MCF 10A (cell line): ENCODE measurements at places on chromosomes 3 and 15. TPM values are rescaled to one million over a fixed set of nuclear protein-coding genes. Genes with fewer than 3 reads are reported as not detected.

GRCh38 chr3:4994823-4995499 is 15.7 kb downstream of the BHLHE40 start:
- DNase-seq: peak; percentile 98
- peak overlapping the region; percentile 89 for H3K27ac ChIP-seq
- H3K27me3 ChIP-seq: no peaks in the 10 kb centered on the region
- H3K4me3 ChIP-seq: no peak overlapping the region
- no peaks in the 10 kb centered on the region for H3K36me3 ChIP-seq

GRCh38 chr3:158402590-158402989 is 168.4 kb upstream of the MLF1 start:
- H3K27me3 ChIP-seq: no peaks in the 10 kb centered on the region
- H3K4me3 ChIP-seq: no peak overlapping the region
- H3K4me1 ChIP-seq: peaks cover 6% of the 10 kb centered on the region
- no peak for DNase-seq
- no peaks in the 10 kb centered on the region for H3K36me3 ChIP-seq

- no peak overlapping the region for H3K4me3 ChIP-seq
- no peak overlapping the region for H3K27ac ChIP-seq
- no peaks in the 10 kb centered on the region for H3K4me1 ChIP-seq
- peak; percentile 37 for DNase-seq
Observed at GRCh38 chr3:146037697-146038096, 123.3 kb downstream of the PLOD2 start.

GRCh38 chr15:101031213-101031612 is 112.1 kb downstream of the LRRK1 start:
- no peak overlapping the region for H3K27ac ChIP-seq
- H3K36me3 ChIP-seq: peaks cover 25% of the 10 kb centered on the region
- no peaks in the 10 kb centered on the region for H3K27me3 ChIP-seq
- peaks cover 6% of the 10 kb centered on the region for H3K4me1 ChIP-seq

GRCh38 chr3:49997862-49998261 is 57.9 kb downstream of the RBM6 start:
- H3K27ac ChIP-seq: no peak overlapping the region
- DNase-seq: no peak
- H3K36me3 ChIP-seq: peaks cover 52% of the 10 kb centered on the region

GRCh38 chr3:50365080-50365841 is 5.9 kb upstream of the TMEM115 start:
- peak overlapping the region; percentile 67 for H3K4me3 ChIP-seq
- H3K36me3 ChIP-seq: no peaks in the 10 kb centered on the region
- DNase-seq: peak; percentile 84
- H3K27ac ChIP-seq: peak overlapping the region; percentile 57
- H3K4me1 ChIP-seq: no peaks in the 10 kb centered on the region
- H3K27me3 ChIP-seq: no peaks in the 10 kb centered on the region

- H3K27me3 ChIP-seq: peaks cover 82% of the 10 kb centered on the region
- no peaks in the 10 kb centered on the region for H3K36me3 ChIP-seq
- no peak overlapping the region for H3K4me3 ChIP-seq
- H3K4me1 ChIP-seq: no peaks in the 10 kb centered on the region
- no peak for DNase-seq
Observed at GRCh38 chr3:16936233-16936632, 51.5 kb downstream of the PLCL2 start.

GRCh38 chr15:83716605-83717004 is 62.7 kb downstream of the ADAMTSL3 start:
- H3K36me3 ChIP-seq: no peaks in the 10 kb centered on the region
- H3K27ac ChIP-seq: no peak overlapping the region
- no peaks in the 10 kb centered on the region for H3K27me3 ChIP-seq
- no peak overlapping the region for H3K4me3 ChIP-seq

DNA sequence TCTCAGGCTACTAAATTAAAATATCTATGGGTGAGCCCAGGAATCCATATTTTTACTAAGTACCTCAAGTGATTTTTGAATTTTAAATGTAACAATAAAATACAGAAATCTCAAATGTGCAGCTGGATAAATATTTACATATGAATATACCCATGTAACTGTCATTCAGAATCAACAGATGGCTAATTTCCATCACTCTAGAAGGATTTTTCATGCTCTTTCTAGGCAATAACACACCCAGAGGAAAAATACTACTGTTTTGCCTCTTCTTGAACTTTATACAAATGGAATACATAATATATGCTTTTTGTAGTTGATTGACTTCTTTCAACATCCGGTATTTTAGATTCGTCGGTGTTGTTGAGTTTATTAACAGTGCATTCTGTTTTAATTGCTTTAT is 601.3 kb upstream of the NECTIN3 start:
- H3K27me3 ChIP-seq: no peaks in the 10 kb centered on the region
- H3K4me3 ChIP-seq: no peak overlapping the region
- no peaks in the 10 kb centered on the region for H3K4me1 ChIP-seq
- no peak overlapping the region for H3K27ac ChIP-seq
- no peaks in the 10 kb centered on the region for H3K36me3 ChIP-seq

- peaks cover 30% of the 10 kb centered on the region for H3K4me1 ChIP-seq
- peak; percentile 95 for DNase-seq
- H3K4me3 ChIP-seq: peak within 1 kb of the TSS; percentile 92
- H3K27ac ChIP-seq: peak within 1 kb of the TSS; percentile 81
Observed at GRCh38 chr15:82540055-82540983, at the start of gene RPS17. Gene RPS17, minus strand, starts transcription at chr15:82540457. Its CDS starts 29 bp downstream, at chr15:82540428.

DNA sequence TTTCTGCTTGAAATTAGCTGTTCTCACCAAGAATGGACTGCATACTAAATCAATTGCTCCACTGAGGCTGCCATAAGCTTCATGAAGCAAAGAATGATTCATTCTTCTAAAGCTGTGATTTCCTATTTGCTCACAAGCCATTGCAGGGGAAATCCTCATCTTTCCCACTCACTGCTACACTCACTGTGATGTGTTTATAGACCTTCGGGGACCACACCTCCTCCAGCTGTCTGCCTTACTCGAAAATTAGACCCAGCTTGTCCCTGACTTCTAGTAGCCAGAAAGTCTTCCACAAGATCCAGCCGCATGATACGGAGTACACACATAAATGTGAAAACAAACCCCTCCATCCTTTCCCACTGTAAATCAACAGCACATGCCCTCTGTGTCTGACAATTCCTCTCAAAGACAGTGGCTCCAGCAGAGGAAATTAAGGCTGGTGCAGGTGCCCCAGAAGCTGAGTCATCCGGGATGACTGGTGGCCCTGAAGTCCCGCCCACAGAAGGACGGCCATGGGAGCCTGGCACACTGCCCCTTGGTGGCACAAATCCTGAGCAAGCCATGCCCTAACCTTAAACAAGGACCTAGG is 172.0 kb downstream of the STT3B start:
- peak; percentile 73 for DNase-seq
- H3K4me1 ChIP-seq: peaks cover 32% of the 10 kb centered on the region
- peak overlapping the region; percentile 41 for H3K4me3 ChIP-seq
- peaks cover 47% of the 10 kb centered on the region for H3K36me3 ChIP-seq
- H3K27ac ChIP-seq: peak overlapping the region; percentile 73

- no peaks in the 10 kb centered on the region for H3K36me3 ChIP-seq
- H3K4me1 ChIP-seq: no peaks in the 10 kb centered on the region
- no peak for DNase-seq
- no peak overlapping the region for H3K27ac ChIP-seq
Observed at GRCh38 chr15:68364028-68364659, 67.8 kb downstream of the ITGA11 start.

GRCh38 chr15:39406485-39406884 is 174.4 kb upstream of the THBS1 start:
- no peak overlapping the region for H3K4me3 ChIP-seq
- DNase-seq: no peak
- peaks cover 22% of the 10 kb centered on the region for H3K4me1 ChIP-seq
- no peaks in the 10 kb centered on the region for H3K27me3 ChIP-seq

DNA sequence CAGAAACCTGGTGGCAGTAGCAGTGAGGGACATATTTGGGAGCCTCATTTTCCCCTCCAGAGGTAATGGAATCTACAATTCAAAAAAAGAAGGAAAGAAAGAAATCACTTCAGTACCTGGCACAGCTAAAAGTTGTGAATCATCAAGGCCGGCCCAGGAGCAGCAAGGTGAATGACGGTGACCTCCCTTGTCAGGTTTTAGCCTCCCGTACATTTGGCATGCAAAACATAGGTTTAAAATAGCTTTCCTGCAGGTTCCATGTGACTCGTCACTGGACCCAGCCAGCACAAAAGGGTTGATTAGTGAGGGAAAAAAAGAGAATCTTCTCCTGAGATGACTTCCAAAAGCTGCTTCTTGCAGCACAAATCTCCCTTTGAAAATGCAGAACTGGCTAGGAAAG is 394.2 kb downstream of the LSAMP start:
- H3K4me1 ChIP-seq: no peaks in the 10 kb centered on the region
- H3K36me3 ChIP-seq: no peaks in the 10 kb centered on the region
- H3K27ac ChIP-seq: no peak overlapping the region
- no peaks in the 10 kb centered on the region for H3K27me3 ChIP-seq
- H3K4me3 ChIP-seq: no peak overlapping the region
- peak; percentile 14 for DNase-seq

DNA sequence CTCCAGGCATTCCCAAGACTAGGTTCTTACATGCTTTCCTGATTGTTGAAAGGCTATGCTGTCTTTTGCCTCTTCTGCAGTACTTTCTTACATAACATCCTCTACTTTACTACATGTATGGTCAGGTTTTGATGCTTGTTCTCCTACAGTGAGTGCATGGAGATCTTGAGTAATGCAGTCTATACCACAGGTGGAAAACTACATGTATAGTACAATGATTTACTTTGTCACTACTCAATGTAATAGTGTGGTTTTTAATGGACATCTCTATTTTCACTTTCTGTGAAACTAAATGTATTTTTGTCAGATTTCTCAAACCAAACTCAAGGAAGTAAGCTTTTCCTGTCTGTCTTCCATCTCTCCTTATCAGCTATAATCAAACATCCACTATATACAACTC is 657.0 kb downstream of the TUSC7 start:
- DNase-seq: no peak
- no peak overlapping the region for H3K4me3 ChIP-seq
- no peaks in the 10 kb centered on the region for H3K36me3 ChIP-seq
- no peak overlapping the region for H3K27ac ChIP-seq

GRCh38 chr15:71780115-71780976 is 30.0 kb upstream of the NR2E3 start:
- no peaks in the 10 kb centered on the region for H3K36me3 ChIP-seq
- DNase-seq: peak; percentile 57
- H3K27ac ChIP-seq: peak overlapping the region; percentile 76
- H3K27me3 ChIP-seq: no peaks in the 10 kb centered on the region
- H3K4me3 ChIP-seq: no peak overlapping the region
- peaks cover 10% of the 10 kb centered on the region for H3K4me1 ChIP-seq

DNA sequence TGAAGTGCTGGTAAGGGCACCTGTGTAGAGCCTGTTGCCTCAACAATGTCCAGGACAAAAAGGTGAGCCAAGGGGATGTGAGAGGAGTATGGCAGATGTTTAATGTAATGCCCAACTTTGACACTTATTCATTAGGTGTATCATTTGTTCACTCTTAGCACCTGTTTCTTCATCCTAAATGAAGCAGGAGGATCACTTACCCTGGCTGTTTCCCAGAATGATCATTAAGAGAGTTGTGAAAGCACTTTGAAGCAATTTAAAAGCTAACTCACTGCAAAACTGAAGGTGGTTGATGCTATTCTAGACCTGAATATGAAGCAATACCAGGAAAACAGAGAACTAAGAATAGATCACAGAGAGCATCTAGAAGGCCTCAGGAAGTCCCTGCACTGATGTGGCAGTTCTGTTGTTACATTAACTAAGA is 3.4 kb upstream of the HHLA2 start:
- DNase-seq: no peak
- no peak overlapping the region for H3K4me3 ChIP-seq
- H3K4me1 ChIP-seq: no peaks in the 10 kb centered on the region

GAP43 gene
- not detected in 2 replicates for total RNA-seq

PLA2G4D gene
- total RNA-seq: not detected in 2 replicates

RBMS3 gene
- 65.5 and 74.2 TPM in 2 replicates for total RNA-seq

MTMR10 gene
- 11.4 and 13.0 TPM in 2 replicates for total RNA-seq

ACP3 gene
- total RNA-seq: not detected in 2 replicates

CHST13 gene
- total RNA-seq: not detected in 2 replicates

ZDHHC19 gene
- total RNA-seq: not detected in 2 replicates

SLC15A2 gene
- 0.79 and 1.5 TPM in 2 replicates for total RNA-seq

PAQR9 gene
- not detected in 2 replicates for total RNA-seq

ANKRD34C gene
- total RNA-seq: not detected in 2 replicates

PTX3 gene
- 159 and 217 TPM in 2 replicates for total RNA-seq
